Activated naive CD4-positive, alpha-beta T cell treated with Interleukin-2 at 50 U/mL for 16 hours (primary cell): ENCODE measurements at places on chromosomes 3 and 15.

GRCh38 chr3:53139906-53140846, 9.9 kb upstream of the RFT1 start:
- no peak for DNase-seq

DNA sequence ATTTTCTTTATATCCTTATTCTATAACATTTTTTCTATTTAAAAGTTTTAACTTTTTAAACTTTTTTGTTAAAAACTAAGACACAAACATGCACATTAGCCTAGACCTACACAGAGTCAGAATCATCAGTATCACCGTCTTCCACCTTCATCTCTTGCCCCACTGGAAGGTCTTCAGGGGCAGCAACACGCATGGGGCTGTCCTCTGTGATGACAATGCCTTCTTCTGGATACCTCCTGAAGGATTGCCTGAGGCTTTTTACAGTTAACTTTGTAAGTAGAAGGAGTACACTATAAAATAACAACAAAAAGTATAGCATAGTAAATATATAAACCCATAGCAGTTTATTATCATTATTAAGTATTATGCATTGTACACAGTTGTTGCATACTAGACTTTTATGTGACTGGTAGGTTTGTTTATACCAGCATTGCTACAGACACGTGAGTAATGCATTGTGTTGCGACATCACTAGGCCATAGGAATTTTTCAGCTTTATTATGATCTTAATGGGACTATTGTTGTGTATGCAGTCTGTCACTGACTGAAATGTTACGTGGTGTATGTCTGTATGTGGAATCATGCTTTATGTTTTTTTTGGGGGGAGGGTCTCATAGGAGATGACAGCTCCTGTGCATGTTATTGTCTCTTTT, 18.2 kb downstream of the ATP1B3 start:
- no peak for DNase-seq

- DNase-seq, result no peak
Measured at GRCh38 chr3:167441256-167441655, 32.6 kb downstream of the SERPINI2 start.

- no peak for DNase-seq
Measured at GRCh38 chr3:186251948-186252619, 110.0 kb downstream of the DGKG start.
